ENCODE measurements at places on chromosomes 12 and 14.

GRCh38 chr12:6323995-6324711 is 13.7 kb downstream of the PLEKHG6 start:
- DNase-seq: no peak

- no peak for DNase-seq
These were observed 441.1 kb downstream of the DPF3 start for GRCh38 chr14:72452774-72453173.

DNA sequence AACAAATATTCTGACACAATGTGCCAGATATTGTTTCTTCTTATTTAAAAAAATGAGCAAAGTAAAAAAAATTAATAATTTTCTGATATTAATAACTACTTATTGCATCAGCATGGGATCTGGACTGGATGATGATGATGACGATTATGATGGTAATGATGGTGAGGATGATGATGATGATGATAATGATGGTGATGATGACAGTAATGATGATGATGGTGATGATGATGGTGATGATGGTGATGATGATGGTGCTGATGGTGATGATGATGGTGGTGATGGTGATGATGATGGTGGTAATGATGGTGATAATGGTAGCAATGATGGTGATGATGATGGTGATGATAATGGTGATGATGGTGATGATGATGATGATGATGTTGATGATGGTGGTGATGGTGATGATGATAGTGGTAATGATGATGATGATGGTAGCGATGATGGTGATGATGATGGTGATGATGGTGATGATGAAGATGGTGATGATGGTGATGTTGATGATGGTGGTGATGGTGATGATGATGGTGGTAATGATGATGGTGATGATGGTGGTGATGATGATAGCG is 94.0 kb downstream of the SRRM4 start:
- DNase-seq: no peak

- no peak for DNase-seq
These were observed 225.0 kb upstream of the ARID2 start for GRCh38 chr12:45504316-45505010.

Data from brain (organoid and tissue), 16 donors.